HTR-8/SVneo (cell line): ENCODE measurements at places on chromosomes 5 and 9.

DNA sequence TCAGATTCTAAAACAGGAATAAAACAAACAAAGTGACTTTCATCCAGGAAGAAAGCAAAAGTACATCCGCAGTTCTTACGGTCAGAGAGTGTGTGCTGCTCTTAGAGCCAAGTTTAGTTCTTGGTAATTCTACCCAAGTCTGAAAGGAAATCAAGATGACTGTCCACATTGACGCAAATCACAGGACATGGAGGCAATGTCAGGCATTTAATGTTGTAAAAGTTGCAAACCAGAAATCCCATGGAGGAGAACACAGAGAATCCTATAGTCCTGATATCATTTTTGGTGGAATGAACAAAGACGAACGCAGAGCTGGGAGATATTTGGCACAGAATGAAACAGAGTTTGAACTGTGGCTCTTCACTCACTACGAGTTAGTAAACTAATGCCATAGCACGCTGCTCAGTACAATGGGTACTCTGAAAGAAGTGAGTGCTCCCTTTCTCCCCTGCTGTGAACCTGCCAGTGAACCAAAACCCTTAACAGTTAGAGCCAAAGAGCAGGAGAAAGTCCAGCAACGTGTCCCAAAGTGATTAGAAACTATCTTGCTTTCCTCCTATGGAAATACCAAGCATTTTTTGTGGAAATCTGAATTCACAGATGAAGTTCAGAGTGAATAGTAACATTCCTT is 74.3 kb downstream of the MUSK start:
- DNase-seq: peak; percentile 21

DNA sequence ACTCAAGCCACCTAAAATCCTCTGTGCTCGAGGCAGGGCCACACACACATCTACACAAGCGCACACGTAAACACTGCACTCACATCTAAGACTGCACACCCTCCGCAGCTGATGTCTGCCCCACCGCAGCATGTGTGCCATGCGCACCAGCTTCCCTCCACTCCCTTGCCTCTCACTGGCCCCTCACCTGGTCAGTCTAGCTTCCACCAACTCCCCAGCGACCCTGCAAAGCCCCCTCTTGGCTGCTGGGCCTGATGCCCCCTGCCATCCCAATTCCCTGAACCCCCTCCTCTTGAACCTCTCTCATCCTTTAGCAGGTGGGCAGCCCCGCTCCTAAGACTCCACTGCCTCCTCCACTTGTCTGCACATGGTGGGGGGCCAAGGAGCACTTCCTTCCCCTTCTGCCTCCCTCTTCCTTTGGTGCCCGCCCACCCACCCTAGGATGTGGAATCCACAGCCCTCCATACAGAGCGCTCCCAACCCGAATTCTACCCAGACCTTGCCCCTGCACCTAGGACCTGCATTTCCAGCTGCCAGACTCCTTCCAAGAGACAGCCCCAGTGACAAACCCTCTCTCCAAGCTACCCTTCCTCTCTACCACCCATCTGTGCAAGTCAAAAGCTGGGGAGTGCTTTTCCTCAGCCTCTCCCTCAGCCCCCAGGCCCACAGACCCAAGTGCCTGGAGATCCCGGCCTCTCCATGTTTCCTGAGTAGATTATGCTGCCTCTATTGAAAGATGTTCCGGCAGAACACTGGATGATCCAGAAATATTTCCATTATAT is 23.9 kb downstream of the ADAMTS2 start:
- DNase-seq: no peak

DNA sequence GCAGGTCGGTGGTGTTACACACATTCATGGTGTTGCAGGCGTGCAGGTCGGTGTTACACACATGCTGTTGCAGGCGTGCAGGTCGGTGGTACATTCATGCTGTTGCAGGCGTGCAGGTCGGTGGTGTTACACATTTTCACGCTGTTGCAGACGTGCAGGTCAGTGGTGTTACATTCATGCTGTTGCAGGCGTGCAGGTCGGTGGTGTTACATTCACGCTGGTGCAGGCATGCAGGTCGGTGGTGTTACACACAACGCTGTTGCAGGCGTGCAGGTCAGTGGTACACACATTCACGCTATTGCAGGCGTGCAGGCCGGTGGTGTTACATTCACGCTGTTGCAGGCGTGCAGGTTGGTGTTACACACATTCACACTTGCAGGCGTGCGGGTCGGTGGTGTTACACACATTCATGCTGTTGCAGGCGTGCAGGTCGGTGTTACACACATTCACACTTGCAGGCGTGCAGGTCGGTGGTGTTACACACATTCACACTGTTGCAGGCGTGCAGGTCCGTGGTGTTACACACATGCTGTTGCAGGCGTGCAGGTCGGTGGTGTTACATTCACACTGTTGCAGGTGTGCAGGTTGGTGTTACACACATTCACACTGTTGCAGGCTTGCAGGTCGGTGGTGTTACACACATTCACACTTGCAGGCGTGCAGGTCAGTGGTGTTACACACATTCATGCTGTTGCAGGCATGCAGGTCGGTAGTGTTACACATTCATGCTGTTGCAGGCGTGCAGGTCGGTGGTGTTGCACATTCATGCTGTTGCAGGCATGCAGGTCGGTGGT is 11.1 kb downstream of the DPP7 start:
- no peak for DNase-seq

DNA sequence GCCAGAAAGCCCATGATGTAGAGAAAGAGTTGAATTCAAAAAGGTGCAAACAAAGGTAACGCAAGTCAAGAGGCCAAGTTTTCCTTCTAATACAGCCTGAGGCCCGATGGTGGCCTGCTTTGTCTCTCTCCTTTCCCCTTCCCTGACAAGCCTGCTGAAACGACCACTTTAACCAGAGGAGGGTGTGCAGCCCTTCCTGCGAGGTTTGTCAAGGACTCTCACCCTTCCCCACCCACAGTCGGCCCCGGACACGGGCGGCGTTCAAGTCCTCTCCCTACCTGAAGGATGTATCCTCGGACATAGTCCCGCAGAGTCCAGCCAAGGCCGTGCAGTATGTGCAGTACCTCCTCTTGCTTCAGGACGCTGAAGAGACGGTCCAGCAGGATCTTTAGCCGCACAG is 318.2 kb downstream of the BNC2 start:
- no peak for DNase-seq

GRCh38 chr9:20340511-20340861 is 281.8 kb downstream of the MLLT3 start:
- no peak for DNase-seq

GRCh38 chr9:13974891-13975290 is 339.1 kb downstream of the NFIB start:
- DNase-seq: no peak

- peak; percentile 84 for DNase-seq
Measured at GRCh38 chr9:96344458-96345180, 38.9 kb downstream of the SLC35D2 start.

DNA sequence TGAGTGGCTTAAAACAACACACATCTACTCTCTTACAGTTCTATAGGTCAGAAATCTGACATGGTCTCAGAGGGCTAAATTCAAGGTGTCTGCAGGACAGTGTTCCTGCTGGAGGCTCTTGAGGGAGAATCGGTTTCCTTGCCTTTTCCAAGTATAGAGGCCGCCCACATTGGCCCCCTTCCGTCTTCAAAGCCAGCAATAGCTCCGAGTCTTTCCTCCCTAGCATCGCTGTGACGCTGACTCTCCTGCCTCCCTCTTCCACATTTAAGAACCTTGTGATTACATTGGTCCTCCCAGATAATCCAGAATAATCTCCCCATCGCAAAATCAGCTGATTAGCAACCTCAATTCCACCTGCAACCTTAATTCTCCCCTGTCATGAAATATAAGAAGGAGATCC is 81.3 kb upstream of the IER5L start:
- DNase-seq: no peak

GRCh38 chr9:72902268-72902667 is 50.6 kb downstream of the ALDH1A1 start:
- no peak for DNase-seq

DNA sequence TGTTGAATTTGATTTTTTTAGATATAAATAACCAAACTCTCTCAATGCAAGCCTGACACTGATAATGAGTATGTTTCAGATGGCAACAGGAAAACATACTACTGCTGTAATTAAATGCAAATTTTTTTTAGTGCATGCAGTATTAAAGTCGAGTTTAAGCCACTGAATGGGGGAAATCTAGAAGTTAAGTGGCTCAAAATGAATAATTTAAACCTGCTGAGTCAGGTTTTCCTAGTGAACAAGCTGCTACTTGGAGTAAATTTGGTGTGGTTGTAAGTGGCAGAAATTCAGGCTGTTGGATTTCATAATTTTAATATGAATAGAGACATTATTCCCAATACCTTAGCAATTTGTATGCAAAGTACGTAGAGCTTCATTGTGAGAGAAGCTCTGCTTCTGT is 121.8 kb downstream of the SLF1 start:
- no peak for DNase-seq

DNA sequence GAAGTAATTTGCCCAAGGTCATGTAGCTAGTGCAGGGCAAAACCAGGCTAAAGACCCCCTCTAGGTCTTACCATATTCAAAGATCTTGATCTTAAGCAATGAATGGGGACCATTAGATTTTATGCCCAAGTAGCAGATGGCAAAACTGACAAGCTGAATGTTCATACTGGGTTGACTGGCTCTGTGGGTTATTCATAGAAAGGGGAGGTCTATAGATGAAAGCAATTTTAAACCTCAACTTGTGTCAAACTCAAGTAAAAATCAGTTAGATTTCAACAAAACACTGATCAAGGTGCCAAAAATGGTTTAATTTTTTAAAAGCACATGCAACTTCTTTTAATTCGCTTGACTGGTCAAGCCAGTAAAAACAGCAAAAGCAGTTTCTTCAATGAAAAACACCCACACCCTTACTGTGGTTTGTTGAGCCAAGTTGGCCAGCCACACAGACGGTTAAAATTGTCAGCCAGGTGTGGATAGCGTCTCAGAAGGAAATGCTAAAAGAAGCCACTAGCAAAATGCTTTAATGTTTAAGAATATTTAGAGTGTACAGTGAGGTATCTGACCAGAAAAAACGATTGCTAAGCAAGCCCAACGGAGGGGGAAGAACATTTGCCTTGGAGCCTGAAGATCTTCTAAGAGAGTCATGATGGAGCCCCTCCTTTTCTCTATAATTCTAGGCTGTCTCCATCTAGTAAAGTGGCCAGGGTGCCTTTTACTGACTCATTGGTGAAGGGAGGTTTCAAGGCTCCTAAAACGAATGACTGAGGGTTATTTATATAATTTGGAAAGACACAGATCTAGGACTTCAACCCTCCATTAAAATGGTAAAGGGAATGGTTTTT is 539.6 kb upstream of the CLINT1 start:
- DNase-seq: no peak

DNA sequence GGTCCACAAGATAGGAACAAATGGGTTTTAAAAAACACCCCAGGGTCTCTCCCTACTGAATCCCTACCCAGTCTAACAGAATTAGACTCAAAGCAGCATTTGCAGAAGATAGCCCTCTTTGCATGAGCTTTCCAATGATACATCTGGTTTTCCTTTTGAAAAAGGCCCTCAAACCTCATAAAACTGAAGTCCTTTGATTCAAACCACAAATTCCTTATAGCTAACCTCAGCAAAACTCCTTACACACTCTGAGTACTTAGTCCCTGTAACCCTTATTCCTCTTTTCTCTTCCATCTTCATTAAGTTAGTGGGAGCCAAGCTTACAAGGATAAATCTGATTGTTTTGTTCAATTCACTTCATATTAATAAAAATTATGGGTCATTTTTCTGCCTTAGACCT is 90.5 kb upstream of the TNC start:
- no peak for DNase-seq

- DNase-seq: no peak
Measured at GRCh38 chr9:75041041-75041440, 12.9 kb upstream of the CARNMT1 start.

- DNase-seq: no peak
Measured at GRCh38 chr9:134943836-134944235, 26.1 kb upstream of the FCN1 start.
